ENCODE measurements at places on chromosomes 3 and 15.

DNA sequence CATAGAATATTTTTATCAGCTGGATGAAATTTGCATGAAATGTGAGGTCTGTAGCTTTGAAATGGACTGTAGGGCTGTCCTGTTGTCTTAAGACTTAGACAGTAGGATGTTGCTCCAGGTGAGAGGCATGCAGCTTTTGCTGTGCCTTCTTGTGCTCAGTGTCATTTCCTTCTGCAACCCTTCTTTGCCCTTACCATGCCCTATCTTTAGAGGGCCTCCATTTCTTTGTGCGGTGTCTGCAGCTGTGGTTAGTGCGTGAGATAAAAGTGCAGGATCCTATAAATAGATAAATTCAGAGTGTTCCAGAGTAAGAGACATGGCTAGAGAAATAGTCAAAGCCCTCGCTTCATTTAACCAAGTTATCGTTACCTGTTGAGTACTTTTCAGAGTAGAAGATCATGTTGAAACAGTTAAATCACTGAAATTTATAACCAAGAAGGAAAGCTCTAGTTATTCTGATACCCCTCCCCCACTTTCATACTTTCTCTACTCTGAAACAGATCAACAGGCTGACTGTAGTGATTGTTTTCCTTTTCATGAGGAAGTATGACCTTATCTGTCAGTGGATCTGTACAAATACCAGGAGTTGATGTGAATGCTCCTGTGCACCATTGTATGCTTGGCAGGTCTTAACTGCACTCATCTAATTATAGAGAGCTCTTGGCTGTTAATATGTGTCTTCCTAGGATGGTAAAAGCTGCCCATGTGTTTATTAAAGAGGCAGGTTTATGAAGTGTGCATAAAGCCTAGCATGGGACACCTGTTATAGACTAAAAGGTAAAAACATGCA, 18.2 kb downstream of the EIF3J start:
- no peak for DNase-seq

DNA sequence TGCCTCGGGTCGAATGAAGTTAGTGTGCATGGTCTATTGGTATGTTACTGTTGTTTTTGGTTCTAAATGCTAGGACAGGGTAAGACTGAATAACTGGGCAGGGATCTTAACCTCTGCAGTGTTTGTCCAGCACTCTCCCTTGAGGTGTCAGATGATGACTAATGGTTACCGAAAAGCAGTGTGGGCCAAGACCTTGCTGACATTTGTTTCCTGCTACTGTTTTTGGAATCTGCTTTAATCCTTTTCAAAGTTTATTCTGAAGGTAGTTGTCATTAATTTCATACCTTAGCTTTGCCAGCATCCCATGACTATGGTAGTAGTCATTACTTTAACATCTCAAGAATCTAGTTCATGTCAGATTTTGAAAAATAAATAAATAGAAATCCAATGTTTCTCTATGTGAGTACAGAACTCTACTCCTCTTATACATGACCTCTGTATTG, 117.0 kb downstream of the P3H2 start:
- DNase-seq = no peak

DNA sequence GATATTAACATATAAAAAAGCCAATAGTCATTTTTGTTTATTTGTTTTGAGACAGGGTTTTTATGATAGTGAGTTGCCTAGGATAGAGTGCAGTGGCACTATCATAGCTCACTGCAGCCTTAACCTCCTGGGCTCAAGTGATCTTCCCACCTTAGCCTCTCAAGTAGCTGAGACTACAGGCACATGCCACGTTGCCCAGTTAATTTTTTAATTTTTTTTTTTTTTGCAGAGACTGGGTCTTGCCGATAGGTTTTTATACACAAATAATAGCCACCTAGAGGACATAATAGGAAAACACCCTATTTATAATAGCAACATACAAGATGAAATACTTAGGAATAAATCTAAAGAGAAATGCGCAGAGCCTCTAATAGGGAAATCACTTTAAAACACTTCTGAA, 13.3 kb downstream of the EIF3J start:
- no peak for DNase-seq

DNA sequence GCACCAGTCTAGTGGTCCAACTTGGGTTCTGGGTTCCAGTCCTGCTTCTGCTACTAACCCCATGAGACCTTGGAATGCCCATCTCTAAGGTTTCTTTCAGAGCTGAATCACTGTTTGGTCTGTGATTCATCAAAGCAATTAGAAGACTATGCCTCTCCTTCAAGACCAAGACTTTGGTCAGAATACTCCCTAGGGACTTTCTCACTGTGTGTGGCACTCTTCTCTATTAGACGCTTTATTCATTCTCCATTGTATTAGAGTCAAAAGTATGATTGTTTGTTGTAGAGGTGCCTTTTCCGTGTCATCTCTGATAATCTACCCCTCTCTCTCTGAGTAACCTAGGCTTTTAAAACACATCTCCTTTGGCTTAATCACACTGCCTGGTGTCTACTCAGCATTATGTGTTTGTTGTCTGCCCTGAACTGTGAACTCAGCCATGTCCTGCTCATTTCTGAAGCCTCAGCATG, 90.5 kb downstream of the LPP start:
- DNase-seq = no peak

- no peak for DNase-seq
Measured at GRCh38 chr3:195762611-195763010, 41.8 kb downstream of the MUC20 start.

DNA sequence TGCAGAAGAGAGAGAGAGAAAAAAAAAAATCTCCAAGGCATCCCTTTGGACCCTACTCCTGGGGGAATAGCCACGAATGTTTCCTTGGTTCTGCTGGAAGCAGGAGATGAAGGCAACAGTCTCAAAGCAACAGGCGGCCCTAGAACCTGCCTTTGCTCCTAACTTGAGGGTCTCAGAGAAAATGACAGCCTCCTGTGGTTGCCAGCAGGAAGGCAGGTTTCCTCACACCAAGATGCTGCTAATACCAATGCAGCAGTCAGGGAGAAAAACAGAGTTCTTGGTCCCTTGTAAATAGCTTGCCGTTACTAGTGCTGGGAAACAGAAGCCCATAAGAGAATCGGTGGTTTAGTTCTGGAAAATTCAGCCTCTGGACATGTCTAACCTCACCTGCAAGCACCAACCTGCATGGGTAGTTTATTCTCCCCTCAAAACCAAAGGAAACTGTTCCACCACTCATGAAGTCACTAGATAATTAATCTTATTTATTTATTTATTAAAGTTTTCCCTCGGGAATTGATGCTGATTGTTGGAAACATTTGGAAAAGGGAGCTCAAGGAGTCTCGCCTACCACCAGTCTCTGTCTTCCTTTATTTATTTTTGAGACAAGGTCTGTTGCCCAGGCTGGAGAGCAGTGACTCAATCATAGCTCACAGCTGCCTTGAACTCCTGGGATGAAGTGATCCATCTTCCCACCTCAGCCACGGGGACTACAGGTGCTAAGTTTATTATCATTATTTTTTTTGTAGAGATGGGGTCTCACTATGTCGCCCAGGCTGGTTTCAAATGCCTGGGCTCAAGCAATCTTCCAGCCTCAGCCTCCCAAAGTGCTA, 883 bp upstream of the FRMD4B start:
- no peak for DNase-seq

DNA sequence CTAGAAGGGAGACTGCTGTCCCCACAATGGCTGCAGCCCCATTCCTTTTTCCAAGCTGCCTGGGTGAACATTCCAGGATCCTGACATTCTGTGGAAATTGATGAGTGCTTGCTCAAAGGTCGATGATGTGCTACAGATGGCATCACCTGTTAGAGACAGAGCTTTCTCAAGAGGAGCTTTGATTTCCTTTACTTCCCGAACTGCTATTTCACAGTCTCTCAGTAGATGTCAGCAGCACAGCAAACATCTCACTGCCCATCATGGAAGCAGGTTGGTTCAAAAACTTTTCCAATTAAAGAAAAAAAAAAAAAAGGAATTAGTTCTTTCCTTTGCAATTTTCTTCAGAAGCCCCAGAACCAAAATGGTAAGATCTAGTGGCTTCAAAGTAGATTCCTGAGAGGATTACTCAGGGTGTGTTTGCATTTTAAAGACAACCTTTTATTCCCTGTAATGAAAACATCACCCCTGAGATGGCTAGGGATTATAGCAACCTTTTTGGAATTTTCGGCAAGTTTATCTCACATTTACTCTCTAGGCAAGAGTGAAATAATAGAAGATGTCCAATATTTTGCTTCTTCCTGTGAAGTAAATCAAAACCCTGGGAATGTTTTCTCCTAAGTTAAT, 44.8 kb downstream of the POLR2M start:
- DNase-seq = no peak

GRCh38 chr3:10417847-10418246, 87.5 kb downstream of the ATP2B2 start:
- no peak for DNase-seq

- DNase-seq = no peak
Measured at GRCh38 chr15:59688423-59688781, 718 bp downstream of the BNIP2 start.

DNA sequence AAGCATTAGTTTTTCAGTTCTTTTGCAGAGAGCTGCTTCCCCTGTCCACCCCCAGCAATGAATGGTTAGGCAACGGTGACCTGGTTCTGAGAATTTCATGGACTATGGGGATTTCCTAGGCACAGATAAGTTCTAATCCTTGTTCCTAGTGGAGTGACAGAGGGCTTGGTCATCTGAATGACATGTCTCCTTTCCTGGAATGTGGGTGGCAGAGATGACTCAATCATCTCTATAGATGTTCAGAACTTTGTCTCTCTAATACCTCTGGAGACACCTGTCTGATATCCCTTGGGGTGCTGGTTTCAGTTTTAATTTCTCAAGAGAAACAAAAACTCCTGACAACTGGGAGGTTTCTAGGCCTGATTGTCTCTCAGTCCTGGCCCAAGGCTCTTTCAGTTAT, 10.4 kb downstream of the PLA2G4E start:
- DNase-seq = no peak

DNA sequence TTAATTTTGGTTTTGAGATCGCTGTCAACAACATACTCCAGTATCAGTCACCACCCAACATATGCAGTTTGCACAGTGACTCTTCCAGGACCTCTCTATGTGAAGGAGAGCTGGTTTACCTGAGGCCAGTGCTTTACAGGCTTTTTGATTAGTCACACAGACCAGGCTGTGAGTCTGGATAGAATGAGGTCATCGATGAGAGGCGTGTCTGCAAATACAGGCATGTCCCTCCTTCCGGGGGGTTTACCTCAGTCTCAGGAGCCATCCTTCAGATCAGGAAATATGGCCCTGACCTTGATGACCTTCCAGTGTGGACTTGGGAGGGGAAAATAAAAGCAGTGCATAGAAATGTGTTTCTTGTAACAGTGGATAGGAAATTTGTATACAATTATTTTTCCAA, 46.9 kb downstream of the KBTBD12 start:
- DNase-seq = no peak

DNA sequence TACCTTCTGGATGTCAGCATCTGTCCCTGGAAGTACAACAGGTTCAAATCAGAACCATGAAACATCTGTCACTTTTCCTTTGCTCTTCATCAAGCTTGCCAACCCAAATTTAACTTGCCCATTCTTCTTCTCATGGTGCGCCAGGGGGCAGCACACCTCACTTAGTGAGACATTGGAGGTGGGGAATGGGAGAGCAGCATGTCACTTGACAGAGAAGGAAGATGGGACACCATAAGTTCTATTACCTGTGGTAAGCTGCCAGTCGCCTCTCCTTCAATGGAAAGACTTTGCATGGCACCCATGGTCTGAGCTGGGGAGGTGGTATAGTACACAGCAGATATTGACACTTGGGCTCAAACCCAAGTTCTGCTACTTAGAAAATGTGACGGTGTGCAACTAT, 2.9 kb downstream of the SCN5A start:
- DNase-seq = no peak

- no peak for DNase-seq
Measured at GRCh38 chr15:49343546-49343945, 79.5 kb upstream of the FGF7 start.

- no peak for DNase-seq
Measured at GRCh38 chr3:190305406-190305805, 16.8 kb downstream of the CLDN1 start.

DNA sequence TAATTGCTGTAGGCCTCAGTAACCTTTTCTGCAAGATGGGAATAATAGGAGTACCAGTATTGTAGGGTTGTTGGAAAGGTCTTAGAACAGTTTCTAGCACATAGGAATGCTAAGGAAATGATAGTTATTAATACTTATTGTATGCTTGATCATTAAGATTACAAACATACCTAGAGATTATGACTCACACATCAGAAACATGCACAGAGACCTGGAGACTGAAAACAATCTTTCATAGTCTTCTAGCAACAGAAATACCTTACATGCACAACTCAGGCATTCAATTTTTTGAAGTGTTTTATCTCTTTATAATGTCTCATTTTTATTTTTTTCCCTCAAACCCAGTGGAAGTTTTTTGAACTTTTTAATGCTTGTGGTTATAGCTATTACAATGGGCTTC, 104.4 kb upstream of the ZBTB20 start:
- no peak for DNase-seq

DNA sequence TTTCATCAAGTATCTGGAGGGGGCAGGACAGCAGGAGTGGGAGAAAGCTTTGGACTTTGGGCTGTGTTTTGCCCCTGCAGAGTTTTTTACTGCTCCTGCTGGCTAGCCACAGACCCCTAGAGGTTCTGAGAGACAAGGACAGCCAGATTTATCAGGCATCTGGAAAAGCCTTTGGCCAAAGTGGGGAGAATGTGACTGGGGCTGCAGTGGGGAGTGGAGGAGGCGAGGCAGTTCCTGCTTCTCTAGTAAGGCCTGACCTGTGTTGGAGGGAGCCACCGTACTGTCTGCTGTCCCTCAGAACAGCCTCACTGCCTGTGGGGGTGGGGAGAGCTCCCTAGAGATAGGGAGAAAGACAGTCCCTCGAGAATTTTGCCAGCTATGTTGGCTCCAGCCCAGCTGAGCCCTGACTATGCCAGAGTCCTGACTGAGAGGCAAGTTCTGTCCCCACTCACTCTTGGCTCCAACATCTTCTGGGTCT, 2.2 kb downstream of the ALPK3 start:
- no peak for DNase-seq

DNA sequence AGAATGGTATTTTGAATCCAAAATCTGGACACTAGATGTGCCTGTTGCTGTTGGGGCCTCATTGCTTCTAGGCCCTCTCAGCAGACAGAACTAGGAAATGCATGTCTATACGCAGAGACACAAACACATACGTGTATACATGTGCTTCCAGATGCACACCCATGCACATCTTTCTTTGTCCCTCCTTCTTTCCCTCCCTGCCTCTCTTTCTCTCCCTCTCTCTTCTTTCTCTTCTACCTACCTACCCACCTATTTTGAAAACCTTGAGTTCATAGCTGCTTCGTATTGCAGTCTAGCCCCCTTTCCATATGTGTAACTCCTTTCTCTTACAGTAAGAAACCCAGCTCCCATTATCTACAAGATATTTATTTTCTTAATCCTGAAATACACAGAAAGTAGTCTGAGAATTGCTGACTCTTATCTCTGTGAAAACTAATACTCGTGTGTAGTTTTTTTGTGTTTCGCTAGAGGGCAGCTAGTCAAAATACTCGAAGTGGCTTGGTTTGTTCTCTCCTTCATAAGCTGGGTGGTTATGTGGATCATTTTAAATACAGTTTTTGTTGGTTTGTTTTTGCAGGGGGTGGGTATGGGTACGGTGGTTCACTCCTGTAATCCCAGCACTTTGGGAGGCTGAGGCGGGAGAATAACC, 18.5 kb downstream of the RPL32 start:
- no peak for DNase-seq

Measured in C1 segment of cervical spinal cord (tissue), 14 donors.